Right ventricle myocardium superior (tissue), 1 donor: ENCODE measurements at places on chromosomes 6 and 20. TPM values are rescaled to one million over a fixed set of nuclear protein-coding genes. Genes with fewer than 3 reads are reported as not detected.

GRCh38 chr20:59193325-59193724 is 29.7 kb downstream of the ZNF831 start:
- no peak for DNase-seq

DNA sequence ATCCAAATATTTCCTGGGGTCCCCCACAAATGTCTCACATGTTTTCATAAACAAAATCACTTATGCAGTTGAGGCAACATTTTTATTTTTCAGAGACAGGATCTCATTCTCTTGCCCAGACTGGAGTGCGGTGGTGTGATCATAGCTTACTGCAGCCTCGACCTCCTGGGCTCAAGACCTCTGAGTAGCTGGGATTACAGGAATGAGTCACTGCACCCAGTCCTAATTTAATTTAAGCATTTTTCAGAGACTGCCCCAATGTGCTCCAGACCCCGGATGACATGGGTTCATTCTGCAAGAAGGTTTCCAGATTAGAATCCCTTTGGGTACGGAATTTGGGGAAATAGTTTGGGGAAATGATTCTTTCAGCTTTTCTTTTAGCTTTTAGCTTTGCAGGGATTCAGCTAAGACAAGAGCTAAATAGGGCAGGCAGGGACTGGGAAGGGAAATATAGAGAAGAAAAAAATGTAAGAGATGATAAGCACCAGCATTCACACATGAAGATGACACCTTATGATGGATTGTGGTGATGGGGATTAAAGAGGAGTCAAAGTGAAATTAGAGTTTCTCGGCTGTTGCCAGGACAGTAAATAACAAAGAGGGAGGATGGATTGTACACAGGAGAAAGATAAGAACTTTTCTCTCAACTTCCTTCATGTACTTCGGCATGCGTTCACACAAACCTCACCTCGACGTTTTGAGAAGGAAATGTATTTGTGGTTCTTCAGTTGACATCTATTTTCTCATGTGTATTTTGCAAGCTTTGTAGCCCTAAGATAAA is 169.4 kb upstream of the TAB2 start:
- no peak for DNase-seq

DNA sequence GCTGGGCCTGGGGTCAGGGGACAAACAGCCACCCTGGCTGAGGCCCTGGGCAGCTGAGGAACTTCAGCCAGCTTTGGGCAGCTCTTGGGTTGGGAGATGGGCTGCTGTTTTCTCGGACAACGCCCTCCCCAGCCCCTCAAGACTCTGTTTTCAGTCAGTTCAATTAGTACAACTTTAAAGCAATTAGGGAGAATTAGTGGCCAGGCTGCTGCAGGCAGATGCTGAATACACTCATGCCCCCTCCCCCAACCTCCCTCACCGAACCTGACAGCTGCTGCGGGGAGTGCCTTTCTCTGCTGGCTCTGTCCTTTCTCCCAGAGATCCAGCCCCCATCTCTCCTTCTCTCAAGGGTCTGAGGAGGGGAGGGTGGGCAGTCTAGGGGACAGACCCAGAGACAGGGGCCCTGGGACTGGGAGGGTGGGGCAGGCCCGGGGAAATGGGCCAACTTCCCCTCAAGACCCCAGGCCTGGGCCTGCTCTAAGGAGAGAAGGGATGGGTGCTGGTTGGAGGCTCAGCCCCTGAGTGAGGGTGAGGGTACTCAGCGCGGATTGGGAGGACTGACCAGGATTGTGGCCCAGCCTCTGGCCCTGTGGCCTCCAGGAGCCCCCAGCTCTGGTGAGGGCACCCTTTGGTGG is 17.8 kb upstream of the MYT1 start:
- peak; percentile 8 for DNase-seq

GRCh38 chr20:44433751-44434538 is 41.7 kb upstream of the TTPAL start:
- no peak for DNase-seq

- DNase-seq = no peak
Observed at GRCh38 chr6:146944077-146944476, 260.1 kb upstream of the STXBP5 start.

DNA sequence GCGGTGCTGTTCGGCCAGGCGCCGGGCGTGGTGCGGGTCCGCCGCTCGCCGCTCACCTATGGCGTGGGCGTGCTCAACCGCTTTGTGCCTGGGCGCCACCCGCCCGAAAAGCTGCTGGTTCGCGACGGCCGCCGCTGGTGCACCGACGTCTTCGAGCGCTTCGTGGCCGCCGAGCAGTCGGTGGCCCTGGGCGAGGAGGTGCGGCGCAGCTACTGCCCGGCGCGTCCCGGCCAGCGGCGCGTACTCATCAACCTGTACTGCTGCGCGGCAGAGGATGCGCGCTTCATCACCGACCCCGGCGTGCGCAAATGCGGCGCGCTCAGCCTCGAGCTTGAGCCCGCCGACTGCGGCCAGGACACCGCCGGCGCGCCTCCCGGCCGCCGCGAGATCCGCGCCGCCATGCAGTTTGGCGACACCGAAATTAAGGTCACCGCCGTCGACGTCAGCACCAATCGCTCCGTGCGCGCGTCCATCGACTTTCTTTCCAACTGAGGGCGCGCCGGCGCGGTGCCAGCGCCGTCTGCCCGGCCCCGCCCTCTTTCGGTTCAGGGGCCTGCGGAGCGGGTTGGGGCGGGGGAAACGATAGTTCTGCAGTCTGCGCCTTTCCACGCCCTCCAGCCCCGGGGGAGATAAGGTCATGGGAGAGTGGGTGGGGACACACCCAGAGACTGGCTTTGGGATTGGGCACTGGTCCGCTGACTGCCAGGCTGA is 15.7 kb downstream of the ADISSP start:
- peak; percentile 77 for DNase-seq

DNA sequence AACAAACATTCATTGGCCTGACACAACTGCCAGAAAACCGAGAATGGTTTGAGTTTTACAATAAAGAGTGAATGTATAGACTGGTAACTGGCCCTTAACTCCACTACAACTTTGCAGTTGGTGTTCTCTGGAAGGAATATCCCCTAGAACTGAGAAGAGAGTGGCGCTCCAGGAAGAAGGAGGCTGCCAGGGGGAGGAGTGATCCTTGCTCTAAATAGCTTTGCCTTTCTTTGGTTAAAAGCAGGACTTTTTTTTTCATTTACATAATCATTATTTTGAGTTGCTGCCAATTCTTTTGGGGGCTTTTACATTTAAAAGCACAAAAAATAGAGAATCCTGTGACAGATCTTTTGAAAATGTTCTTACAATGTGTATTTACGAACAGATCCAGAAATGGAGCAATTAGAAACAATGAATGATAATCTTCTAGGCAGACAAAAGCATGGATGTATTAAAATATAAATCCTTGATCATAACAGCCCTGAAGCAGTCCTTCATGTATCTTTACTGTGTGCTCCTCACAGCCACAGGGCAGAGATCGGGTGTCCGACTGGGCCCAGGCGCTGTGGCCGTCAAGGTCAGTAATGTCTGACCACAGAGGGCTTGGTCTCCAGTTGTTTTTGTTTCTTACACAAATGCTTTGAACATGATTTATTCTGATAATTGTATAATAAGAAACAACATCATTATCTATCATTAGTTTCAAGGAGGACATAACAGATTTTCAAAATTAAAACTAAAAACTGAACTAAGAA is 612.2 kb downstream of the HDGFL1 start:
- no peak for DNase-seq

GRCh38 chr20:54642864-54643667 is 167.7 kb downstream of the DOK5 start:
- DNase-seq = no peak

GRCh38 chr6:12350644-12351170 is 60.5 kb downstream of the EDN1 start:
- DNase-seq = no peak

The PRPH2 gene
- 0.30 TPM for total RNA-seq

The PROKR2 gene
- total RNA-seq = not detected

The OGFR gene
- total RNA-seq = 17.8 TPM
